Fibroblast of lung (primary cell): ENCODE measurements at places on chromosomes 7 and 10. TPM values are rescaled to one million over a fixed set of nuclear protein-coding genes. Genes with fewer than 3 reads are reported as not detected.

DNA sequence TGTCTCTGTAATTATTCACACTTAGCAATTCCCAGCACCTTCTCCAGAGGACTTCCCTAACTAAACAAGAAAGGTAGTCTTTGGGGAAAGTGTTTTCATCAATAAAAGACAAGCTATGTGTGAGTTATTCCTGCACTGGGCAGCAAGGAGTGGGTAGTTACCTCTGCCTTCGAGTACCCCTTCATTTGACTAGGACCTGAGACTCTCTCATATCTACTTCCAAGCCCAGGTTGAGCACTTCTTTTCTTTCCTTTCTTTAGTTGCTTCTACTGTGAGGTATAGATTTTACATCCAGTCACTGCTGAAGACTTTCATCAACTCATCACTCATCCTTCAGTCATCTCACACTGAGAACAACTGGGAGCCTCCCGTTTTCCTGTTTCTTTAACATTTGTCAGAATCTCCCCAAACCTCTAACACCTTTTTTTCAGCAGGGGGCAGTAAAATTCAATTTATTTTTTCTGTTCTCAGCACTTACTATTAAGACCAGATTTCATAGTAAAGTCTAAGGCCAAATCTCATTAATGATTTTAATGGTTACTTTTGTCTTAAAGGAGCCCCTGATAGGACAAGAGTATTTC, 80.1 kb upstream of the PRSS1 start:
- H3K27ac ChIP-seq = no peak overlapping the region
- no peaks in the 10 kb centered on the region for H3K4me1 ChIP-seq
- H3K4me3 ChIP-seq = no peak overlapping the region
- peak; percentile 7 for DNase-seq

DNA sequence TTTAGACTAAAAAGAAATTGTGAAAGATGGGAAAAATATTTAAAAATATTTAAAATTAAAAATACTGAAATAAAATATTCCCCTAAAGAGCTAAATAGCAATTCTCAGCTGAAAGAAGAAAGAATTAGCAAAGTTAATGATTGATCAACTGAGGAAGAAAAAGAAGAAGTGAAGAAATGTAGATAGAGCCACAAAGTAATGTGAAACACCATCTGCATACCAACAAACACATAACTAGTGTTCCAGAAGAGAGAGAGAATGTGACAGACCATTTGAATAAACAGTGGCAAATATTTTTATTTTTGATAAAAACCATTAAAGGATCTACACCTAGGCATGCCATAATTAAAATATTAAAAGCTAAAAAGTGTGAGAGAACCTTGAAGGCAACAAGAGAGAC, 784.5 kb upstream of the ZWINT start:
- no peaks in the 10 kb centered on the region for H3K36me3 ChIP-seq
- no peak overlapping the region for H3K27ac ChIP-seq
- no peaks in the 10 kb centered on the region for H3K27me3 ChIP-seq
- no peak overlapping the region for H3K4me3 ChIP-seq
- DNase-seq = no peak
- H3K4me1 ChIP-seq = no peaks in the 10 kb centered on the region

DNA sequence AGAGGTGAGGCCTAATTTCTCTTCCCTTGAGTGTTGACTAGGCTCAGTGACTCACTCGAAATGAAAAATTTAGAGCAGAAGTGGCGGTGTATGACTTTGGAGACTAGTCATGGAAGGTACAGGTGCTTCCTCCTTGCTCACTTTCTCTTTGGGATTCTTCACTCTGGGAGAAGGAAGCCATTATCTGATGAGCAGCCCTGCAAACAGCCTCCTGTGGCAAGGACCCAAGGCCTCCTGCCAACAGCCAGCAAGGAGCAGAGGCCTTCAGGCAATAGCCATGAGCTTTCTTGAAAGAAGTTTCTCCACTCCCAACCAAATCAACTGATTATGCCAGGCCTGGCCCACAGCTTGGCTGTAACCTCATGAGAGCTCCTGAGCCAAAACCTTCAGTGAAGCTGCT, 369.6 kb upstream of the VWC2 start:
- H3K4me1 ChIP-seq = no peaks in the 10 kb centered on the region
- no peaks in the 10 kb centered on the region for H3K27me3 ChIP-seq
- H3K4me3 ChIP-seq = no peak overlapping the region
- no peaks in the 10 kb centered on the region for H3K36me3 ChIP-seq
- no peak overlapping the region for H3K27ac ChIP-seq

DNA sequence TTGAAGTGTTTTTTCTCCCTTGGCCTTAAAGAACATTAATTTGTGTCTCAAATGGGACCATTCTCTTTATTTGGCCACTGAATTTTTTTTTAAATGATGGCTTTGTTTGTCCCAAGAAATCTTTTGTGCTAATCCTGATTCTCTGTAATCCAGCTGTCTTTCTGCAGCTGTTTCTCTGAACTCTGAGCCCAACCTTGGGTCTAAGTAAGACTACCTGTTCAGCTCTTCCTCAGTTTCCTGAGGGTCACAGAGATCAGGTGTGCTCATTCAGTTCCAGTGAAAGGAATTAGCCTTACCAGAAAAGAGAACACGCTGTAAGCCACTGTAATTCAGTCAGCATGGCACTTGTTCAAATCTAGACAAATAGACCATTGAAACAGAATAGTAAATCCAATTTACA, 94.2 kb downstream of the ANKIB1 start:
- H3K27me3 ChIP-seq = no peaks in the 10 kb centered on the region
- H3K27ac ChIP-seq = no peak overlapping the region
- no peak overlapping the region for H3K4me3 ChIP-seq
- H3K4me1 ChIP-seq = no peaks in the 10 kb centered on the region
- DNase-seq = no peak

- no peaks in the 10 kb centered on the region for H3K27me3 ChIP-seq
- peak overlapping the region; percentile 83 for H3K4me3 ChIP-seq
- peak; percentile 39 for DNase-seq
- H3K27ac ChIP-seq = no peak overlapping the region
- H3K4me1 ChIP-seq = peaks cover 2% of the 10 kb centered on the region
Observed at GRCh38 chr10:21494191-21495001, 31.1 kb downstream of the SKIDA1 start.

GRCh38 chr10:88389456-88389855, 193.7 kb downstream of the RNLS start:
- peak; percentile 83 for DNase-seq
- H3K36me3 ChIP-seq = no peaks in the 10 kb centered on the region
- H3K27me3 ChIP-seq = no peaks in the 10 kb centered on the region
- no peak overlapping the region for H3K4me3 ChIP-seq
- H3K4me1 ChIP-seq = peaks cover 5% of the 10 kb centered on the region
- H3K27ac ChIP-seq = no peak overlapping the region

DNA sequence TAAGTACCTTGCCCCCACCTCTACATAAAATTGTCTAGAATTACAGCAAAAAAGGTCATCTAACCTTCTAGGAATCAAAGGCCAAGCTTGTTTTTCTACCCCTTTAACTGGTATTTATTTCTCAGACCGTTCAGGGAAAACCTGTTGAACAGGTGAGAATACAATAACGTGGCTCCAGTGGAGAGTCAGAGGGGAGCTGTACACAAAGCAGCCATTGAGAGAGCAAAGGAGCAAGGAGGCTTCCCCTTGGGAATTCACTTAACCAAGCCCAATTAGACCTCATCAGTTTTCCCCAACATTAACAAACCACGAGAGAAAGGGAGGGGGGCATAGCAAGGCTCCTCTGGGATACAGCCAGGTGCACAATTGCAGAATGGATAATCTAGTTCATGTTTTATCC, 101.9 kb downstream of the ELMO1 start:
- no peaks in the 10 kb centered on the region for H3K27me3 ChIP-seq
- H3K4me3 ChIP-seq = no peak overlapping the region
- no peaks in the 10 kb centered on the region for H3K36me3 ChIP-seq
- H3K4me1 ChIP-seq = no peaks in the 10 kb centered on the region
- no peak for DNase-seq
- H3K27ac ChIP-seq = no peak overlapping the region

DNA sequence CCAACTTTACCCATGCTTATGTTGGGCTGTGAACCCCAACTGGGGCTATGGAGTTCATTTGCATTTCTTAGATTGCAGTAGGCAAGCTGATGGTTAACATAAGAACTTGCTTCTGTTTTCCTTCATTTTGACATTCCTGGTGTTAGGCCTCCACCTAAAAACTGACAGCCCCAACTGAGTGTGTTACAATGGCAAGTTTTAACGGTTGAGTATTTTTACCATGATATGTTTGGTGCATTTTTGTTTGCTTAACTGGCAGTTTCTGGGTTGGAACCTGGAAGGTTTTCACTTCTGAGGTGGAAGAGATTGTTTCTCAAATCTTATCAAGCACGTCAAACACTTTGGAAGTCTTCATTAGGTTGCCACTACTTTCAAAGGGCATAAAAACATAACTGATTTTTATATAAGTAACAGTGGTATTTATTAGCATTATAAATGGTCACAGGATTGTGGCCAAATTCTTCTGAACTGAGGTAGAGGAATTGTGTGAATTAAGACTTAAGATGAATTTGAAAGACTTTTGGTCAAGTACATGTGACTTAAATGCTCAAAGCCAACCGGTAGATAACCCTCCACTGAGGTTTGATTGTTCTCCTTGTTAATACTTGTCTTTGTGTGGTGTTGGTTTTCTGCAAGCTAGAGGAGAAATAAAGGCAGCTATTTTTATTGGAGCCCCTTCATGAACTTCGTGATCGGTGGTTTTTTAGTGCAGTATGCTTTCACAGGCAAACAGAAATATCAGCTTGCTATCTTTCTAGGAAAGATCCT, 2.8 kb downstream of the BMI1 start:
- no peaks in the 10 kb centered on the region for H3K4me1 ChIP-seq
- DNase-seq = no peak
- peaks cover 20% of the 10 kb centered on the region for H3K27me3 ChIP-seq
- no peak overlapping the region for H3K27ac ChIP-seq

GRCh38 chr10:50325449-50326171, 74.3 kb upstream of the ASAH2 start:
- H3K4me3 ChIP-seq = peak overlapping the region; percentile 25
- H3K27me3 ChIP-seq = no peaks in the 10 kb centered on the region
- H3K36me3 ChIP-seq = no peaks in the 10 kb centered on the region
- H3K27ac ChIP-seq = peak overlapping the region; percentile 89
- DNase-seq = peak; percentile 99

DNA sequence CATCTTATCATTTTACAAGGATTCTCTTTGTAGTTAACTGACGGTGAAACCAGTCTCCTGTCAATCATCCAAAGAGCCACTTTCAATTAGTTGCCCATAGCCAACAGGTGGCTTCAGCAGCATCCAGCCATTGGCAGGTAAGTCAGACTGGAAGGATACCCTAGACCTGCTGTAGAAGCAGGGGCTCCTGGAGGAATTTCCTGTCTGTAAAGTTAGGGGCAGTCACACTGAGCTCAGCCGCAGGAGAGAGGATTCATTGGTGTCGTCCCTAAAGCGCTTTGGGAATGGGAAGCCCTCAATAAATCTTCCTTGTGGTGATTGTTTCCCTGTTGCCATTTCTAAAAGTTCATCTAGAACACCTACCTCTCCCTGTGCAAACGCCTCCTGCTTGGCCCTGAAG, 140.4 kb downstream of the CELF2 start:
- H3K27me3 ChIP-seq = no peaks in the 10 kb centered on the region

DNA sequence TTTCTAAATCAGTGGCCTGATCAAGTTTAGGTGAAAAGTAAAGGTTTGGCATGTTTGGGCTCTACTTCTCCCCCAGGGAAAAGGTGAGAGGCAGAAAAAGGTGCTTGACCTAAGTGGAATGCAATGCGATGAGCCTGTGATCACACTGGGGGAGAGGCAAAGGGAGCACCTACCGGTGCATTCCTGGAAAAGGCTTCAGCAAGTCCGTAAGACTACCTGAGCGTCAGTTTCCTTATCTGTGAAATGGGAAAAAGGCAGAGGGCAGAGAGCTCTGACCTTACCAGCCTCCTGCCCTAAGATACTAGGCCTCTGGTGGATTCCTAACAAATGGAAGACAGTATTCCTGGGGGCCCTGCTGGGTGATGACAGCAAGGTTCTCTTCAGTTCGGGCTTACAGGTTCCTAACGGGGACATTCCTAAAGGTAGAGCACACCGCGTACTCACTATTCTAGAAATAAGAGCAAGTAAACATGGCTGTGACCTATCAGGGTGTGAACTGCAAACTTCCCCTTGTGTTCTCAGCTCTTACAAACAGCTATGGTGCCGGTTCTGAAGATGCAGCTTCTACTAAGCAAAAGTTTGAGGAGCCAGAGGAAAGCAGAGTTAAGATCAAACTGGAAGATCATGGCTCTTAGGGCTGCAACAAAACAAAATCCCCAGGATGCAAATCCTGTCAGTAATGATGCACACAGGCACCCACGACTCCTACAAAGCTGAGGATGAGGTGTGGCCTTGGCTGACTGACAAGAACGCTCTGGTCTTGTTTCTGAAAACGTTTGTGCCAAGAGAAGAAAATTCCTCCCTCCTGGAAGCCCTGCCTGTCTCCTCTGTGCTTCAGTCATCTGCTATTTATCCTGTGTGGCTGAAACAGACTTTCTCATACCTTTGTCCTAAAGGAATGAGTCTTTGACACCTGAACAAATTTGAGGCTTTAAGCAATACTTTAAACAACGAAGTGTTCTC, 13.3 kb upstream of the ACSL5 start:
- peak; percentile 43 for DNase-seq
- no peak overlapping the region for H3K27ac ChIP-seq
- no peaks in the 10 kb centered on the region for H3K27me3 ChIP-seq
- H3K4me3 ChIP-seq = no peak overlapping the region
- no peaks in the 10 kb centered on the region for H3K4me1 ChIP-seq
- H3K36me3 ChIP-seq = no peaks in the 10 kb centered on the region

DNA sequence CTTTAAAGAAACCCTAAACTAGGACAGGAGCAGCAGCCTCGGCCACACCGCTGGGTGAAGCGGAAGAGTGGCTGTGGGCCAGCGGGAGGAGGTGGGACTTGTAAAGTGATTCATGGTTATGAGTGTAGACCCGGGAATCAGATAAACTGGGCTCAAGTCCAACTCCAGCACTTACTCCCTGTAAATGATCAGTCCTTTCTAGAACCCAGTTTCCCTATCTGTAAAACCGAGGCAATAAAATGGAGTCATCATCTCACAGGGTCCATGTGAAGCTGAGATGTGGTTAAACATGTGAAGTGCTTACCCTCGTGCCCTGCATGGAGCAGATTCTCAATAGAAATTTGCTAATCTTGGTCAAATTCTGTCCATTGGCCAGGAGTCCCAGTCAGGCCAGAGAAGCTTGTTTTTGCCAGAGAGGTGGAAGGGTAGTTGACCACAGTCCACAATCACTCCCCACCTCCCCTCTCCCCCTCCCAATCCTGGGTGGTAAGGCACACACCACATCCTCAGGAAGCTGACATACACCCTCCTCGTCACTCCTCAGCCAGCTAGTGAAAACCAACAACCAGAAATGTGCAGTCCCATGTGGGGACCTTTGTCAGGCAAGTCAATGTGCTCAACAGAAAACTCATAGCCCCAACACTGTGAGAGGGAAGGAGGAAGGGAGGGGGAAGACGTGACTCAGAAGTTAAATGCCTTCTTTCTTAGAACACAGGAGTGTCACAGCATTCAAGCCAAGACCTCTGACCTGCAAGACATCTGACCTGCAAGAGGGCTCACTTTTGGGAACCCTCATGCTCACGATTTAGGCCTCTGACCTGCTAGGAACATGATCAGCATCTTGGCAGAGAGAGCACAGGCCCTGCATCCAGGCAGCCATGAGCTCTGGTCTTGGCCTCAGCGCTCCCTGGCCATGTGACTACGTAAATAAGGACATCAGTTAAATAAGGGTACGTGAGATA, 145.1 kb downstream of the PLXNA4 start:
- peak; percentile 98 for DNase-seq
- H3K36me3 ChIP-seq = no peaks in the 10 kb centered on the region
- H3K27ac ChIP-seq = peak overlapping the region; percentile 42
- no peaks in the 10 kb centered on the region for H3K27me3 ChIP-seq
- peaks cover 13% of the 10 kb centered on the region for H3K4me1 ChIP-seq

Gene ANKRD7
- total RNA-seq = 2.3 and 2.8 TPM in 2 replicates

Gene OPN1SW
- total RNA-seq = not detected in 2 replicates

Gene PDIA4
- total RNA-seq = 156 and 266 TPM in 2 replicates

Gene NUP205
- total RNA-seq = 31.3 and 36.7 TPM in 2 replicates
